ENCODE measurements at places on chromosomes 5 and 9.

DNA sequence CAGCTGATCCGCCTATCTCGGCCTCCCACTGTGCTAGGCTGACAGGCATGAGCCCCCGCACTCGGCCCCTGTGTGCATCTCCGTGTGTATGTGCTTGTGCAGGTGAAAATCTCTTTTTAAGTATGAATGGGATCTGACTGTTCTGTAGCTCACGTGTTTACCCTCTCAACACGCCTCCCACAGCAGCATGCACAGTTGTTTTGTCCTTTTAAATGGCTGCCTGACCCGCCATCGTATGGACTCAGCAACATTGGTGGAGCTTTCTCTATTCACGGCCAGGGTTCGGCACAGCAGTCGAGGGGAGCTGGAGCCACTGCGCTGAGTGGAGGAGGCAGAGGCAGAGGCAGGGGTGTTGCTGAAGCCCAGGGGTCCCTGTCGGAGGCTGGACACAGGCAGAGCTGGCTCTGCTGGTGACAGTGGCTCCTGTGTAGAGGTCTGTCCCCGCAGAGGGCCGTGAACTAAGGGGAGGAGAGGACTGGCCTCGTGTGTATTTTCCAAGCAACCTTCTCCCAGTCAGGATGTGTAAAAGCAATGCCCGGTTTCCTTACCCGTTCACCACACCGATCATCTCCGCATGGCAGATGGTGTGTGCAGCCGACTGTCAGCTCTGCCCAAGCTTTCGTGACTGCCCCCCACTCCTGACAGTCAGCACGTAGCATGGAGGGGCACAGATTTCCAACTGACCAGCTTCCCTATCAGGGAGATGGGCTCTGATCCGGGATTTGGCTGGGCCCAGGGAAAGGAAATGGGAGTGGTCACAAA, 37.3 kb downstream of the MRPL36 start:
- no peak for DNase-seq

- no peak for DNase-seq
Observed at GRCh38 chr5:151622367-151623088, 31.4 kb upstream of the FAT2 start.

DNA sequence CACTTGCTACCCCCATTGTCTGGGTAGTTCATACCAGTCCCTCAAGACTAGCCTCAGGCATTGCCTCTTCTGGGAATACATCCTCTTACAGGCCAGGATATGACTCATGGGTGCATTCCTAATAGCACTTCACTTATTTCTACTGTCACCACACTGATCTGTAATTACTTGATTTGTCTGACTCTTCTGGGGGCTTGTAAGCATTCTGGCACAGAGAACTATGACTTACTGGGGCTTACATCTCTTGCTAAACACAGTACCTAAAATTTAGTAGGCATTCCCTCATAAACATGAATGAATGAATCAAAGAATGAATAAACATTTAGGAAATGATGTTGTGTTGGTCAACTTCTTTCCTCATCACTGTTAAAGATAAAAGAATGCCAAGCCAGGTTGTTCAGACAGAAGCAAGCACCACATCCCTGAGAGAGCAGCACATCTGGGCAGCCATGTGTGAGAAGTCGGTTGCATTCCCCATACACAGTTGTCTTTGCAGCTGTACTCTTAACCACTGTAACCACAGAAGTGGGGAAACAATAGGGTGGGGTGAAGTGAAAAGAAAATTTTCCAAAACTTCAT, 27.6 kb downstream of the IL7R start:
- no peak for DNase-seq

DNA sequence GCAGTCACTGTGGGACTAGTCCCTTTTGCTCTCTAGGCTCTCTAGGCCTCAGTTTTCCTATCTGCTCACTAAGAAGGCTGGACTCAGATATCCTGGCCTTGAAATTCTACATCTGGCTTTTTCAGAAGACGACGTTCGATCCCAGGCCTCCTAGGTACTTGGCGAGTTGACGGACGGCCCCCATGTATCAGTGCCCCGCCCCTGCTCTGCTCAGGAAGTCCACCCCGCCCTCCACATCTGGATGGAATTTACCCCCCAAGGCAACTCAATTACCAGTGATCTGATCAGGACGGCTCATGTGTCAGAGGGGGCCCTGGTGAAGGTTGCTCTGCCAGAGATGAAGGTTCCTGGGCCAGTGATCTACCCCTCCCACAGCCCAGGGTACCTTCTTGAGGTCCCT, 44.1 kb upstream of the SYNPO start:
- DNase-seq = no peak

DNA sequence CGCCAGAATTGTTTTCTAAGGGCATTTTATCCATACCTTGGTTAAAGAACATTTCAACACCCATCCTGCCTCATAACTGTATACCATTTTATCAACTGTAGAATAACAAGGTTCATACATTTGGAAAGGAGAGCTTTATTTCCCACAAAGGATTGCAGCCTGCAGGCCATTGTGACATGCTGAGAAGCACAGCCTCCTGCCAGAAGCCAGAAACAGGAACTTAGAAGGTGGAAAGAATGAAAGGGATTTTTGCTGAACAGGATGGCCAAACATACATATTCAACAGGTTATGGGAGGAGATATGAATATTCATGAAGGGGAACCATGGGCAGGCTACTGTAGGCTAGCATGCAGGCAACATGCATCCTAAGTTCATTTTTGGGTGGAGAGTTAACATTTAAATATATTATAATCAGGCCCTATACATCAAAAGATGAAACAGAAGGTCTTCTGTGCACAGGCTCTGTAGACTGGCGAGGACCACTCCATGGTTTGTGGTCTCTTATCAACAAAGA, 59.9 kb upstream of the DIRAS2 start:
- no peak for DNase-seq

GRCh38 chr9:96201140-96201539, 100.8 kb downstream of the HSD17B3 start:
- DNase-seq = no peak

DNA sequence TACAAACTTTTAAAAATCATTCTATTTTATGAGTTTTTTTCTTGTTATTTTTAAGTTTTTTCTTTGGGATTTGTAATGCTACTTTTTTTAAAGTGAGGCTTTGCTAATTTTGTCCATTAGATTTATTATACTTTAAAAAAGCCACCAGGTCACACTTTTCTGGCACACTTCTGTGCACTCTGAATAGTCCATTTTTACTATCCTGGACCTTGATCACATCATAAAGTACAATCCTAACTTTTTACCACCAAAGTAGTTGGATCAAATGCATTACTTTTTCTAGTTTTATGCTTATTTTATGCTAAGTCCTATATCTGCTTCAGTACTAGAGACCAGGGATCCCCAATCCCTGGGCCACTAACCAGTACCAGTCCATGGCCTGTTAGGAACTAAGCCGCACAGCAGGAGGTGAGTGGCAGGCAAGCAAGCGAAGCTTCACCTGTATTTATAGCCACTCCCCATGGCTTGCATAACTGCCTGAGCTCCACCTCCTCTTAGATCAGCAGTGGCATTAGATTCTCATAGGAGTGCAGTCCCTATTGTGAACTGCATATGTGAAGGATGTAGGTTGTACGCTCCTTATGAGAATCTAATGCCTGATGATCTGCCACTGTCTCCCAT, 16.0 kb downstream of the FRRS1L start:
- no peak for DNase-seq

DNA sequence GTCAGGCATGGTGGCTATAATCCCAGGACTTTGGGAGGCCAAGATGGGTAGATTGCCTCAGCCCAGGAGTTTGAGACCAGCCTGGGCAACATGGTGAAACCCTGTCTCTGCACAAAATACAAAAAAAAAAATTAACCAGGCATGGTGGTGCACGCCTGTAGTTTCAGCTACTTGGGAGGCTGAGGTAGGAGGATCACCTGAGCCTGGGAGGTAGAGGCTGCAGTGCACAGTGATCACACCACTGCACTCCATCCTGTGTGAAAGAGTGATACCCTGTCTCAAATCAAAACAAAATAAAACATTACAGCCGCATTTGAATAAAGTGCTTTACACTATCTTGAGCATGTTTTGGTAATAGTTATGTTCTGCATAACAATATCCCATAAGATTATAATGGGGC, 74.0 kb downstream of the IQGAP2 start:
- DNase-seq = no peak

- no peak for DNase-seq
Observed at GRCh38 chr9:95139126-95139525, 178.4 kb downstream of the FANCC start.

Measured in T follicular helper cell (primary cell).